Femur (tissue), 1 donor: ENCODE measurements at places on chromosomes 4 and X.

DNA sequence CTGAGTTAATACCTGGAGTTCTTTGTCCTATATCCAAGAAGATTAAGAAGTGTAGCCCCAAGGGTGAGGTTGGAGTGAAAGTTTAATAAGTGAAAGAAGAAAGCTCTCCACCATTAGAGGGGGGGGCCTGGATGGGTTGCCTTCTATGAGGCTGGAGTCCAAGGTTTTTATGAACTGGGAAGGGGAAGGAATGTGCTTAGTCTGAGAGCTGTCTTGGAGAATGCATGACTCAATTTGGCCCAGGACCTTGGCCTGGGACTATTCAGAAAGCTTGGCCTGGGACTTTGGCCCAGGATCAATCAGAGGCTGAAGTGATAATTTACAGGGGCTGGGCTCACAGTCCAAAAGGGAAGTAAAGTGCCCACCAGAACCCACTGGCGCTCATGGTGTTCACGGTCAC is 1049.0 kb upstream of the GRIA3 start:
- DNase-seq: peak; percentile 26

DNA sequence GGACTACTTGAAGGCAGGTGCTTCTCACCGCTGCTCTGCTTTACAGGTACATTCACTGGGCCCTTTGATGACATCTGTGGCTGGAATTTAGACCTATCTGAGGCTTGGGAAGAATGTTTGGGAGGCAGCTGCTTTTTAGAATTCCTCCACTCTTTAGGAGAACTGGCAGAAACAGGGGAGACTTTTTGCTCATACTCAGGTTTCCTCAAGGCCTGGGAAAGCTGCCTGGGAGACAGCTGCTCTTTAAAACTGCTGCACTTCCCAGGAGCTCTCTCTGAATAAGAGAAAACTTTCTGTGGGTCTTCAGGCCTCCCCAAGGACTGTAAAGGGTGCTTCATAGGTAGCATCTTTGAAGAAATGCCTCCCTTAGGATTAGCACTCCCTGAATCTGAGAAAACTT is 14.3 kb downstream of the CT47C1 start:
- no peak for DNase-seq

DNA sequence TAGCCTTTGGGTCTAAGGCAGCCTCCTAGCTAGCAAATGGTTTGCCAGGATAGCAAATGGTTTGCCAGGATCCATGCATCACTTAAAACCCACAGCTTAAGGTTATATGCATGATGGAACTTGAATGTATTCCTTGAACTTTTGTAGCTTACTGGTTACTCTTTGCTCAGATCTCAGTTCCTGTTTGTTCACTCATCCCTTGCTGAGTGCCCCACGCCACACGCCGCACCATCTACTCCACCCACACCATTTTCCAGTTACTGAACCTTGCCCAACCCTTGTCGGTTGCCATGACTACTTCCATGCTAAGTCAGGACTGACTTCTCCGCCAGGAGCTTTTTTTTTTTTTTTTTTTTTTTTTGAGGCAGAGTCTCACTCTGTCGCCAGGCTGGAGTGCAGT is 29.5 kb upstream of the XIAP start:
- no peak for DNase-seq

DNA sequence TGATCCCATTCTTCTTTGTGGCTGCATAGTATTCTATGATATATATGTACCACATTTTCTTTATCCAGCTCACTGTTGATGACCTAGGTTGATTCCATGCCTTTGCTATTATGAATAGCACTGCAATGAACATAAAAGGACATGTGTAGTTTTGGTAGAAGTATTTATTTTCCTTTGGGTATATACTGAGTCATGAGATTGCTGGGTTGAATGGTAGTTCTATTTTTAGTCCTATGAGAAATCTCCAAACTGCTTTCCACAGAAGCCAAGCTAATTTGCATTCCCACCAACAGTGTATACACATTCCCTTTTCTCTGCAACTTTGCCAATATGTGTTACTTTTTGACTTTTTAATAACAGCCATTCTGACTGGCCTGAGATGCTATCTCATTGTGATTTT is 278.3 kb downstream of the PCDH18 start:
- no peak for DNase-seq

DNA sequence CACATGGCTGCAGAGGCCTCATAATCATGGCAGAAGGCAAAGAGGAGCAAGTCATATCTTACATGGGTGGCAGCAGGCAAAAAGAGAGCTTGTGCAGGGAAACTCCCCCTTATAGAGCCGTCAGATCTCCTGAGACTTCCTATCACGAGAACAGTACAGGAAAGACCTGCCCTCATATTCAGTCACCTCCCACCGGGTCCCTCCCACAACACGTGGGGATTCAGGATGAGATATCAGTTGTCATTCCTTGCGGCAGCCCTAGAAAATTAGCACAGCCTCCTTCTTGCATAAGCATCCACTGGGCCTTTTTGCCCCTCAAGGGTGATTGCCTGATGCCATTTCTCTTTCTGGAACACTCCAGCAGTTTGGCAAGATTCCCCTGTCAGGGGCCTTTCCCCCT is 61.7 kb upstream of the STX18 start:
- no peak for DNase-seq

- no peak for DNase-seq
These were observed 1310.7 kb upstream of the TENM3 start for GRCh38 chr4:180932370-180933001.

GRCh38 chrX:153736871-153737441 is 12.3 kb downstream of the ABCD1 start:
- no peak for DNase-seq

DNA sequence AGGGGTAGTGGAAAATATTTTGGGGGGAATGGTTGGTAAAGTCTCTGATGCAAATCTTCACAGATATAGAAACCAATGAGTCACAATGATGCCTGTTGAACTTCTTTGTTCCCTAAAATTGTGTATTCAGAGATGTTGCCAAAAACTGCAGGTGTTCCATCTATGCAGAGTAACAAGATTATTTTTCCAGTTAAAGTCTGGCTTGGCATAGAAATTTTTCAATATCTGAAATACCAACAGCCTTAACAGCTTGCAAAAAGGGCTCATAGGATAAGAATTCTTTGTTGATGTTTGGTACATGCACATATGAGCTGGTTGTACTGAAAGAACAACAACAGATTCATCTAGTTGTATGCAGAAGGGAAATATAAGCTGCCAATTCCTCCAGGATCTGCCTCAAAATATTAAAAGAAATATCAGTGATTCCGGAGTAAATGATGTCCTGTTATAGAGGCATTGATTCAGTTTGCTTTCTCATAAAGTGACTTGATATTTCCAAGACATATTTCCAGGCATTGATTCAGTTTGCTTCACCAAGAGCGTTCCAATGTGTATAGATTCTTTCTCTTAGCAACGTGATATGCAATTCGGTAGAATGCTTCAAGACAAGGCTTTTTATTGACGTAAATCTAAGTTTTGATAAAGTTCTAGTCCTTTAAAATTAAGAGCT is 564.4 kb downstream of the TMA16 start:
- DNase-seq: no peak

- DNase-seq: no peak
These were observed 565.7 kb downstream of the PPARGC1A start for GRCh38 chr4:23324021-23324690.

- DNase-seq: no peak
These were observed 199.9 kb downstream of the TMA16 start for GRCh38 chr4:163694385-163694784.

GRCh38 chr4:25454476-25454875 is 77.4 kb downstream of the ANAPC4 start:
- DNase-seq: no peak

GRCh38 chr4:151983854-151984253 is 223.0 kb upstream of the GATB start:
- no peak for DNase-seq

GRCh38 chrX:109774136-109774535 is 41.1 kb upstream of the ACSL4 start:
- no peak for DNase-seq

DNA sequence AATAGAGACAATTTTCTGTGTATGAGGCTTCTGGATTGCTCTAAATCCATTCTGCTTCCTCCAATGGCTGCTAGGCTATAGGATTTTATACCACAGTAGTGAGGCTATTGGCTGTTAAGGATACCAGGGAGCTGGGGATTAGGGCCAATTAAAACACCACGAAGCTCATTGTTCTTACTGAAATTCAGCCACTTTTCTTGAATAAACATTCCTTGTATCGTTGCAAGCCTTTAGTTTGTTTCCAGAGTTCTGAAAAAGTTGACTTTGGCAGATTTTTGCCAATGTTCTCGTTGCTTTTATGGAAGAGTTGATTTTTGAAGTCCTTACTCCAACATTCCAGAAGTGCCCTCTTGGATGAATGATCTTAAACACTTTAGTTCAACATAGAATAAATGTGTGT is 238.4 kb upstream of the TEX13A start:
- no peak for DNase-seq

DNA sequence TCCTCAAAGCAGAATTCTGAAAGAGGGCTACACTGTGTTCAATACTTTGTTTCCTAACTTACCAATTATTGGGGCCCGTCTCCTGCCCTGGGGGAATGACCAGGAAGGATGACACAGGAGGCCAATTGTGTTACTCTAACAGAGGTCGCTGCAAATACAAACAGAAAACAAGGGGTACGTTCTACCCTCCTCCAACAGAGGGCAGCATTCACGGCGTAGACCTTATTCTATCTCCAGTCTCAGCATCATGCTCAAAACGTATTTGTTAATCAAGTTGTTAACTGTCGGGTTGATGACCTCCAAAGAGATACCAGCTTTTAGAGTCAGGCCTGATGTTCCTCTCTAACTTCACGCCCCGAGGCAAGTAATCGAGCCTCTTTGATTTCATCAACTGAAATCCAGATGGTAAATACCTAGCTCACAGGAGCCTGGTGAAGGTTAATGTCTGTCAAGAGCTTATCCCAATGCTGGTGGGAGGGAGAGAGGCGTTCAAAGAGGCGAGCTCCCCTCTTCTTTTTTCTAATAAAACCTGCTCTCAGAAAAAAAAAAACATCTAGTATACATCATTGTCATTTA is 181.0 kb upstream of the KCNIP4 start:
- DNase-seq: no peak

DNA sequence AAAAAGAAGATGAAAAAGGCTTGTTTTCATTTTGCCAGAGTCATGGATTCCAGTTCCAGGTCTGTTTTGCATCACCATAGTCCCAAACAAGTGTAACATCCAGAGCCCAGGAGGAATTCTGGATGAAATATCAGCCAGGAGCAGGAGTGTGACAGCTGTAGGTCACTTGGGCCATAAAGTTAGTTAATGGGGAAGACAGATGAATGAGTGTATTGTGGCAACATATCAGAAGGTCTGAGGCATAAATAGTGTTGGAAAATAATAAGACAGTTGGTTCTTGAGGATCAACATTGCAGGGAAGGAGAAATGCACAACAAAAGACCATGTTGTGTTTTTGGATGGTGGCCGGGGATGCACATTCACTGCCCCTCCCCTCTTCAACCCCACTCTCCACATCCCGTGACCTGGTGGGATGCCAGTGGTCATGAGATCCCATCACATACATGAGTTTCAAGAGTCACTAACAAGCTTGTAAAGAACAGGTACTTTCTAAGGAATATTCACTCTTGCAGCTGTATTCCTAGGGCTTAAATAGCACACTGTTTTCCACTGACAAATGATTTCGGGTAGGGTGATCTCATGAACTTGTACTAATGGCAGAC is 83.1 kb upstream of the IGFBP7 start:
- no peak for DNase-seq

- no peak for DNase-seq
These were observed 760.2 kb downstream of the RAB28 start for GRCh38 chr4:12723849-12724447.

GRCh38 chrX:128250621-128251020 is 198.4 kb upstream of the ACTRT1 start:
- DNase-seq: no peak

DNA sequence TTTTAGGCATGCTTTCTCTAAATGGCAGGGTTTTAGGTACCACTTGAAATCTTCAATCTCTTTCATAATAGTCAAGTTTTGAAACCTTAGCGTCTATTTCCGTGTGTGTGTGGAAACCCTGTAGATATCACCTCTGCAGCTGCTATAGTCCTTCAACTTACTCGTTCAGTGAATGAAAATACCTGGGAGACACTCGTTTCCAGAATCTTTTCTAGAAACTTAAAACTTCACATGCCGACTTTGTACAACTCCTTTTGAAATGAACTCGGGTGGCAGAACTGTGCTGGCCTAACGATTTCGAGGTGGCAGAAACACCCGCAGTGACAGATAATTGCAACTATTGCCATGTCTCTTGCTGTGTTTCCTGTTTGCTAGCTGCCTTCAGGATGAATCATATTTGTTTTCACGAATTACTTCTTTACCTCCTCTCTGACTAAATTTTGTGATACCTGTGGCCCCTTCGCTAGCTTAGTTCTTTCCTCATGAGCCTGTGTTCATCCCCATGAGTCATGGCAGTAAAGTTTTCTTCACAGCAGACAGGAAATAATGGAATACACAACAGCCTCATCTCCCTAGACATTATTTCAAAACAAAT is 104.7 kb upstream of the SMIM10 start:
- DNase-seq: no peak

GRCh38 chr4:85763202-85763601 is 288.3 kb downstream of the ARHGAP24 start:
- DNase-seq: no peak

GRCh38 chr4:68985442-68985841 is 33.8 kb upstream of the UGT2A3 start:
- DNase-seq: no peak

DNA sequence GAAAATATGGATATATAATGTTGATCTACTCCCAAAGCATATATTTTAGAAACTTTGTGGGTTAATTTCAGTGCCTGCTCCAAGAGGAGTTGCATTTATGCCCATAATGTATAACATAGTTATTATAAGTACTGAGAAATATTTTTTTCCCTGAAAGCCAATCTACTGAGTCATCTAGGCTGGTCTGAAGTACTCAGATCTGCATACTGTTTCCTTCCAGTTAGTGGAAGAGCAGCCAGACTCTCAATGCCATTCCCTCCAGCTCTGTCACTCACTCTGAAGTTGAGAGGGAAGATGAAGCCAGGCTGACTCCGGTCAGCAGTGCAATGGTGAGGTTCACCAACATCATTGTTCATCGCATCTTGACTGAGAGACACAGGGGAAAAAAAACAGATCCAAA is 505.1 kb downstream of the PPARGC1A start:
- DNase-seq: no peak
